ENCODE measurements at places on chromosomes 4 and X.
A peak's percentile ranks its signal among the peaks of the same experiment; 100 is the strongest.

- DNase-seq, result no peak
These were observed 44.8 kb downstream of the GRIA2 start for GRCh38 chr4:157265281-157265680.

DNA sequence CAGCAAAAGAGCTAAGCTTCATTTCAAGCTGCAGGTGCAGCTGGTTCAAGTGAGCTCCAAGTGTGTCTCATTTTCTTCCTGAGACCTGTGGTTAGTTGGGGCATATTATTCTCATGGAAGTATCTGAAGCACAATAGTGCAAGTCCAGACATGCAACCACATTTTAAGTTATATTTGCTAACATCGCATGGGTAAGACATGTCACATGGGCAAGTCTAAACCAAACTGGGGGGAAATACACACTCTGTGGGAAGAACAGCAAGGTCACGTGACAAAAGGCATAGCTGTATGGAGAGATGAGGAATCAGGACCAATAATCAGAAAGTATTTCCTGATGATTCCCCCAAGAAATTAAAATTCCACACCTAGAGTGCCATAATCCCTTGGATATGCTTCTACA lies 94.9 kb upstream of the NDP start:
- no peak for DNase-seq

GRCh38 chrX:151184705-151185104 lies 8.3 kb downstream of the GPR50 start:
- no peak for DNase-seq

- no peak for DNase-seq
These were observed 127.1 kb downstream of the FBXO8 start for GRCh38 chr4:174156239-174156826.

- DNase-seq, result no peak
These were observed 777.3 kb upstream of the GALNTL6 start for GRCh38 chr4:171035909-171036308.

- no peak for DNase-seq
These were observed 594 bp downstream of the MSMO1 start for GRCh38 chr4:165328101-165328425.

GRCh38 chrX:133380711-133381619 lies 34.3 kb downstream of the GPC4 start:
- no peak for DNase-seq

GRCh38 chr4:69830560-69831269 lies 29.2 kb downstream of the SULT1E1 start:
- DNase-seq, result no peak

DNA sequence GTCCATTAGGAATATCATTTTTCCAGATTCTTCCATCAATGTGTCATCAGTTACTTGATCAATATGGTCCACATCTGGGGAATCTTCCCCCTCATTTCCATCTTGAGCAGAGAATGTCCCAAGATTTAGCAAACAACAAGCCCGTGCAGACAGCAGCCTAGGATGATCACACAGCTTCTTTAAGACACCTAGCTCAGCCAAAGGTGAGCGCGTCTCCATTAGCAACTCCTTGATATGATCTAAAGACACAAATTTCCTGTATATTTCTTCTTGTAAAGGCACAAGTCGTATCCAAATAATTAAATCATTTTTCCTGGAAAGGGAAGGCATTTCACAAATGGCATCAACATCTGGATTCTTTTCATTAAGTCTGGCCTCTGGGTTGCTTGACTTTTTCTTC lies 25.8 kb downstream of the PIN4 start:
- DNase-seq, result no peak

GRCh38 chr4:78079726-78080430 lies 22.8 kb downstream of the FRAS1 start:
- DNase-seq, result no peak

- DNase-seq, result no peak
These were observed 844.0 kb upstream of the FRG1 start for GRCh38 chr4:189096717-189097116.

DNA sequence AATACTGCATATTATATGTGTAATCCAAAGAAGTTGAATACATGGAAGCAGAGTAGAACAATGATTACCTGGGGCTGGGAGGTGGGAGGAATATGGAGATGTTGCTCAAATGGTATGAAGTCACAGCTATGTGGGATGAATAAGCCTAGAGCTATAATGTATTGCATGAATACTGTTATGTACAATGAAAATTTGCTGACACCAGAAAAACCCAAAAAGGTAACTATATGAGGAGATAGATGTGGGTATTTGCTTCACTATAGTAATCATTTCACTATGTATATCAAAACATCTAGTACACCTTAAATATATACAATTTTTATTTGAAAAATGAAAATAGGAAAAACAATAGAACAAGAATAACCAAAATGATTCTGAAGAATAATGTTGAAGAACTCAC lies 11.2 kb downstream of the PAGE3 start:
- DNase-seq, result no peak

- DNase-seq, result peak; percentile 79
These were observed at the start of gene BEX2 for GRCh38 chrX:103310555-103311398. BEX2 (minus strand) TSS chrX:103310990; CDS start chrX:103309976, 1,014 bp downstream.

- DNase-seq, result no peak
These were observed 25.3 kb downstream of the ARSF start for GRCh38 chrX:3066555-3066954.

- DNase-seq, result no peak
These were observed 7.2 kb downstream of the PRDM5 start for GRCh38 chr4:120915336-120915735.

DNA sequence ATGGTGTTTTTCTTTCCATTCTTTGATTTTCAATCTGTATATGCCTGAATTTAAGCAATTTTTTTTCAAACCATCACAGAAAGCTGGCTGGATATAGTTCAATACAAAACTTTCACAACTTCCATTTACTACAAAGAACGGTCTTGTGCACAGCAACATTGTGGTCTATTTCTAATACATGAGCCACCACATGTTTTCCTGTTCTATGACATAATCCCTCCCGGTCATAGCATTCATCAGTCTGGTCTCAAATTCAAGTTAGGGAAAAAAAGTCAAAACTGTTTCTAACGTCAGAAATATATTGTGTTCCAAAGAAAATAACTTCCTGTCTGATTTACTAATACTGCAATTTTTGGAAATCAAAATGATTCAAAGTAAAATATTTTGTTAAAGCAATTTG lies 7.5 kb upstream of the CXCL6 start:
- DNase-seq, result no peak

DNA sequence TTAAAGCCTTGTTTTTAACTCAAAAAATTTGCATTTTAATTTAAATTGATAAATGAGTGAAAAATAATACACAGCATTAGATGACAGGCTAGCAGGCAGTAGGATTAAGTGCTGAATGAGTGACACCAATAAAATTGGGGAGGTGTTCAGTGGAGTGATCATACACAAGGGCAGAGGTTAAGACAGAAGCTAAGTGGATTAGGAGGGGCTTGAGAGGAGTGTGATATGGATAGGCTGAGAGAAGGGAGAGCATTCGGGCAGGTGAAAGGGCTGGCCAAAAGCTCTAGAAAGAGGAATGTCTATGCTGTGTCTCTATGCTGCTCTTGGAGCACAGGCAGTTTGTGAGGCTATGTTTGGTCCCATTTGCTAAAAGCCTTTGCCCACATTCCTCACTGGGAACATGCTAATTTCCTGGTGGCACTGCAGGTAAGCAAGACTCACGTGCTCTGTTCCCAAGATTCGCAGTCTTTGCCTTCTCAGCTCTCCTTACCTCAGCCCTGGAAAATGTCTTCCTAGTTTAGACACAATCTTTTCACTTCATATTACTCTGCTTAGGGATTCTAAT lies 52.8 kb upstream of the CCSER1 start:
- no peak for DNase-seq

GRCh38 chr4:29565256-29565655 lies 1154.9 kb upstream of the PCDH7 start:
- no peak for DNase-seq

DNA sequence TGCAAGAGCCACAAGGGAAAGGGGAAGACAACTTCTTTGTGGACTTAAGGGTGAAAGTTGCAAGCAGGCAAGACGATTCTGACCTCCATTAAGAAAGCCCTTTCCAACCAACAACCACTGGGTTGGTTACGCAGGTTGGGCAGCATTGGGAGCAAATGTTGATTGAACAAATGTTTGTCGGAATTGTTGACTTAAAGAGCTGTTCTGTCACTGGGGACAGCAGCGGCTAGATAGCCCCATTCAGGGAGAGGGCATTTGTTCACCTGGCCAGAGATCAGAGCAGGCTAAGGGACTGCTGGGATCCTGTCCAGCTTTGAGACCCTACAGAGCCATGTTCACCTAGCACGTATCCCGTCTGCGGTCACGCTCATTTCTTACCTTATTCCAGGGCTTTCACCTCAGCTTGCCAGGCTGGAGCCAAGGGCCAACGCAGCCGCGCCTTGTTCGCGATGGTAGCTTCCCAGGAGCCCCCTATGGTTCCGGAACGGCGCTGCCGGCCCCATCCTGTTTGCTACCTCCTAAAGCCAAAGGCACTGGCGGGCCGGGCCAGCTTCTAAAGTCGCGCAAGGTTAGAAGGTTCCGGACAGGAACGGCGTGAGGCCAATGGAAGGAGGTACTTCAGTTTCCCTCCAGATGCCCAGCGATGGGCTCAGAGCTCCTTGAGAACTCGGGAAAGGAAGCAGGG lies 24.6 kb downstream of the F9 start:
- no peak for DNase-seq

DNA sequence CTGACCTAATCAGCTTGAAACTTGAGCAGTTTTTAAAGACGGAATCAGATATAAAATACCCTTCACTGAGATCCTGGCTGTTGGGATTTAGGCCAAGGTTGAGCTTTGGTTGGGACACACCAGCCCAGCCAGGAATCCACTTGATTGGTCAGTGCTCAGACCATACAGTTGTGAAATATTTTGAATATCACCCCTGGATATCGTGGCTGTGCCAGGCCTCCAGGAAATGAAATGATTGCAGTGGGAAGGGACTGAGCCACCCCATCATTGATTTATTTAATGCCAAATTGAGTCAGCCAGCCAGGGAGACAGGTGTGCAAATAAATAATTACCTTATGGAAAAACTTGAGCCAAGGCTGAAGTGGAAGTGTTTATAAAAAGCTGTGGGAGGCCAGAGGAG lies 128.4 kb upstream of the SCML1 start:
- DNase-seq, result no peak

DNA sequence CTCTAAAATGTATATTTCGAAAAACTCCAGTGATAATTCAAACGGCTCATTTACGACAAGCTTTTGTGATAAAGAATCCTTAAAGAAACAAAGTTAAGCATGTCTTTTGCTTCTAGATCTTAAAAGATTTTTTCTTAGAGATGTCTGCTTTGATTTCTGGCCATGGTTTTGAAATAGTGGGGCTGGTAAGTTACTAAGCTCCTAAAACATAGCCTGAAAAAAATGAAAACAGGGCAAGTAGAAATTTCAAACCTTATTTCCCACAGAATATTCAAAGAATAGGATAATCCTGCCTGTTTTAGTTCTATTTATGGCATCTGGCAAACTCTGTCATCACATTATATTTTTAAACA lies 318.3 kb downstream of the ARHGAP24 start:
- DNase-seq, result no peak

GRCh38 chr4:8922481-8922880 lies 50.8 kb upstream of the HMX1 start:
- no peak for DNase-seq

DNA sequence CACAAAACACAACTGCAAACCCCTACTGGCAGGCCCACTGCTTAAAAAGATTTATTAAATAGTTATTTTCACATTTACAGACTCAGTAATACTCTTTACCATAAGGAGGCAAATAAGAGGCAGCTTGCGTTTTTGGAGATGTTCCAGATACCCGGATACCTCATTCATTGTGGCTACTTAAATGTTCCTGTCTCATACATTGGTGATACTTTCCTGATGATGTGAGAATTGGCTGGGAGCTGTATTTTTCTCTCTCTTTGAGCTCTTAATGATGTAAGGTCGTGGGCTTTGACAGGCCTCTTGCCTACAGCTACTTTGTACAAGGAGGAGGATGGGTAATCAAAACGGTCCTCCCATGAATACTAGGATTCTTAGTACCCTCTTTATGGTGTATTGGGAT lies 101.5 kb downstream of the AKAP4 start:
- no peak for DNase-seq

- no peak for DNase-seq
These were observed 18.5 kb upstream of the ADGRA3 start for GRCh38 chr4:22534374-22534773.

- DNase-seq, result no peak
These were observed 304.0 kb upstream of the BMP3 start for GRCh38 chr4:80726471-80726870.

DNA sequence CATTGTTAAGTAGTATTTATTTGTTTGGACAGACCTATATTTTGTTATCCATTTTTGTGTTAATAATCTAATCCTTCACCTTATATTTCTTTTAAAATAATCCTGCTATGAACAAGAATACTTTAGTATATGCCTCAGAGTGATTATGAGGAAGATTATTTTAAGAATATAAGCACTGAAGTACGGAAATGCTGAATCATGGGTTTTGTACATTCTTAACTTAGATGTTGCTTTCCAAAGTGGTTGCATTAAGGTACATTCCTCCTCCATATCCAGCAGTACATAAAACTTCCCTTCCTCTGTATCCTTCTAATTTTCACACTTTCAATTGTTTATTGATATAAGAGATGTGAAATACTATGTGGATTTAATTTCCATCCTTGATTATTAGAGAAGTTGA lies 491.4 kb upstream of the GRID2 start:
- no peak for DNase-seq

- DNase-seq, result no peak
These were observed 487.1 kb downstream of the TECRL start for GRCh38 chr4:63922146-63922545.

- DNase-seq, result no peak
These were observed 15.8 kb downstream of the RASGEF1B start for GRCh38 chr4:81455897-81456296.

- DNase-seq, result peak; percentile 13
These were observed 4.3 kb upstream of the TSPAN5 start for GRCh38 chr4:98662626-98663225.

- no peak for DNase-seq
These were observed 32.7 kb upstream of the TCEANC start for GRCh38 chrX:13620207-13620606.

DNA sequence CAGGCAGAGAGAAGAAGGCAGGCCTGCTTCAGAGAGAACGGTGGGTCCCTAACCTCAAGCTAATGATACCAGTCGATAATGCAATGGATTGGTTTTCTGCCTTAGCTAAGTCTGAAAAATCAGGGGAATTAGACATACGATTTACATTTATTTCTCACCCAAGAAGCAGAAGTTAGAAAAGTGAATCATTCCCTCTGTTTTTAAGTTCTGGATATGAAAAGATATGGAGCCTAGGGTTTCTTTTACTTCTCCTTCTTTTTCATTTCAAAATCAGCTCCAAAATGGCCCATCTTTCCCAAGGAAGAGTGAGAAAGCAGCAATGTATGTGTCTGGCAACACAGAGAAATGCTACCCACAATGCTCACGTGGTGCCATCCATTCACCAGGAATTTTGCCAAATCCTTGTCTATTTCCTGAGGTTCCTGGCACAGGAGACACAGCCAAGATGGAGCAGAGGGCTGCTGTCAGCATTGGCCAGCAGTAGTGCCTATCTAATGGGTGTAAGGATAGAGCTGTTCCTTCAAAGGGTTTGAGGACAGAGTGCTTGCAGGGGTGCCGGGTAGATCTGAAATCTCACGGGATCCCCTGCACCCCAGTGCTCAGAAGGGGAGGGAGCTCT lies 231.5 kb downstream of the MAML3 start:
- no peak for DNase-seq

GRCh38 chr4:4501679-4502078 lies 40.2 kb downstream of the STX18 start:
- DNase-seq, result no peak

Measured in activated T-cell treated with anti-CD3 and anti-CD28 coated beads for 1 hour (primary cell).